ENCODE measurements at places on chromosomes 3 and 15.

DNA sequence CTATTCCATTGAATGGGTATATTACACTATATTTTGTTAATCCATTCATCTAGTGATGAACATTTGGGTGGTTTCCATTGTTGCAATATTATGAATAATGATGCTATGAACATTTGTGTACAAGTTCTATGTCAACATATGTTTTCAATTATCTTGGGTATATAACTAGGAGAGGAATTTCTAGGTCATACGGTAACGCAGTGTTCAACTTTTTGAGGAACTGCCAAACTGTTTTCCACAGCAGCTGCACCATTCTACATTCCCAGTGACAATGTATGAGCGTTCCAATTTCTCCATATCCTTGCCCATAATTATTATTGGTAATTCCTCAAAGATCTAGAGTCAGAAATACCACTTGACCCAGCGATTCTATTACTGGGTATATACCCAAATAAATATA lies 24.1 kb upstream of the RORA start:
- DNase-seq: no peak

GRCh38 chr3:168889666-168890065 lies 773.8 kb downstream of the MECOM start:
- DNase-seq: no peak

DNA sequence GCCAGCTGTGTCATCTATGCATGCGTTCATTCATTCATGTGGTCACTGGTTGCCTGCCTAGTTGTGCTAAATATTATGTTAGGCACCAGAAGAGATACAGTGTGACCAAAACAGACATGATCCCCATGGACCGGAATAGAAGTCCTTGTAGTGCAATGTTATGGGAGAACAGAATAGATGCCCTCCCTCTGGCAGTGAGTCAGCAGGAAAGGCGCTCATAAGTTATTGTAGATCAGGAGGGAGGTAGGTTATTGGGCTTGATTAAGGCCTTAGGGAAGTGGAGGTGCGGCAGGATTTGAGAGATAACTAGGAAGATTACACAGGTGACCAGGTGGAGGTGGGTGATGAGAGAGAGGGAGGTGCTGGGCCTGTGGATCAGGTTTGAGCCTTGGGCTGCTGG lies 5.2 kb downstream of the MCTP2 start:
- no peak for DNase-seq

DNA sequence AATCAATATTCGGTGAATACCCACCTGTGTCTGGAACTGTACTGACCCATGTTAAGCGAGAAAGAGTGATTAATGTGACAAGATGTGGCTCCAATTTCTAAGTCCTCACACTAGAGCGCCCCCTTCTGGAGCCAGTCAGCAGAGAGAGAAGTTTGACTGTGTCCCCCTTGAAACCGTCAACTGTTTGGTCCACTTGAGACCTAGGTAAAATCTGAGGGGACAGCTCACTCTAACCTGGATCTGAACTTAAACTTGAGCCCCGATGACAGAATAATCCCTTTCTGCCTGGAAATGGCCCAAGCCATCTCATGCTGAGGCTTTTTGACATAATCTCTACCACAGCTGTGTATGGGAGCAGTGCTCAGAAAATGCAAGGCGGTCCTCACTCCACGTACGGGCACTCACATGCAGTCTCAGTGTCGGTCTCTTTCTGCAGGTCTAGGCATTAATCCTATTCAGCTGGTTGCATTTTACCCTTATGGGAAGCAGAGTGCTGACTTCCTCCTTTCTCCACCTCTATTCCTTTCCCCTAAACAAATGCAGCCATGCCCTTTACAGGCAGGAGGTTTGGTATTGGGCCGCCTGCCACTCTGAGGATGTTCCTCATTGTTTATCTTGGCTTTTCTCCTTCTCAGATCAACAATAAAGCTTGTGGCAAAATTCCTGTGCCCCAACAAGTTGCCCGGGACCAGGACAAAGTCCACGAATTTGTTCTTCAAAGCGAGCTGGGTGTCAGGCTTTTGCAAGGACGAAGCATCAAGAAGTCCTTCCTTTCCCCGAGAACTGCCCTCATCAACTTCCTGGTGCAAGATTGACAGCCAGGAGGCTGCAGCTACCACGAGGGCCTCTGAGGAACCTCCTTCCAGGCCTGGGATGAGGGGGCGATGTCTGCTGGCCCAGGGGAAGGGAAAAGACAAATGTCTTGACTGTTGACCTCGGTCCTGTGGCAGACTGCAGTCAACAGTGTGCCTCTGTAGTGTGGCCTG lies 47.5 kb upstream of the LIMD1 start:
- no peak for DNase-seq

- DNase-seq: peak; percentile 34
These were observed 982.8 kb downstream of the ROBO1 start for GRCh38 chr3:78785004-78785403.

DNA sequence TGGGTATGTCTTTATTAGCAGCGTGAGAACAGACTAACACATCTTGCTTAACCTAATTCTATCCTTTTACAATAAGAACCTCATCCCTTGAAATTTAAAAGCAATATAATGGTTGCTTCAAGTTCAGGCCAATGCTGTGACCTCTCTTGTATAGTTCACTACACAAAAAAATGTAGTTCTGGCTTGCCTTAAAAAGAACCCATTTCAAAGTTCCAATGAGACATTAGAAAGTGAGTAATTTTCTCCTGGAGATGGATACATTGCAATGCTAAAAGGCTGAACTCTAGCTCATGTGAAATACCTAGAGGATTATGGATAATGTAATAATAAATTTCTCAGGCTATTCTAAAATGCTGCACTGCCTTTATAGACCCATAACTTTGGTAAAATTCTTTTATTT lies 47.8 kb downstream of the ATP13A4 start:
- DNase-seq: no peak

GRCh38 chr3:27699067-27699466 lies 23.1 kb downstream of the EOMES start:
- DNase-seq: no peak

- no peak for DNase-seq
These were observed 118.4 kb downstream of the ADCY5 start for GRCh38 chr3:123330441-123330991.

- no peak for DNase-seq
These were observed 1.6 kb upstream of the PLOD2 start for GRCh38 chr3:146162561-146162960.

DNA sequence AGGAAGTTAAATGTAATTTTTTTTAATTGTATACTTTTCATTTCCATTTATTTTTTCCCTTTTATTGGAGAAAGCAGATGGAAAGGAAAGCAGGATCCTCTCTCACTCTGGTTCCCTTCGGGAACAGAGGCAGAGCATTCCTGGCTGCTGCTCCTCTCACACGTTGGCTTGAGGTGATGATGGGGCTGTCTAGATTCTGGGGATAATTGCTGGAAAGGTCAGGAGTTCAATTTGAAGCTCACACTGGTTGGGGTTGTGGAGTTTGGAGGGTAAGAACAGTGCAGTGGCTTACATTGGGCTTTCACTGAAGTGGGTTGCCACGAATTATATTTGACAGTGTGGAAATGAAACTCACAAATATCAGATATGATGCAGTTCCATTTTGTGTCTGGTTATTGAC lies 57.6 kb downstream of the RARB start:
- DNase-seq: no peak

DNA sequence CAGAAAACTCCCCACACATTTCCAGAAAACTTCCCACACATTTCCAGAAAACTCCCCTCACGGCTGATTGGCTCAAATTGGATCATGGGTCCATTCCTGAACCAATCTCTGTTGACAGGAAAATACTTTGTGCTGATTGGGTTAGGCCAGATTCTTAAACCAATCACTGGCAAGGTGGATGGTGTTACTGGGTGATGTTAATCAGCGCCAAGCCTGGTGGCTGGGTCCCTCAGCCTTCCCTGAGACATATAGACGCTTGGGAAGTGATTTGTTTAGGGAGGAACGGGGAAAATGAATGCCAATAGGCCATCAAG lies 199.4 kb upstream of the UBE2E2 start:
- no peak for DNase-seq

DNA sequence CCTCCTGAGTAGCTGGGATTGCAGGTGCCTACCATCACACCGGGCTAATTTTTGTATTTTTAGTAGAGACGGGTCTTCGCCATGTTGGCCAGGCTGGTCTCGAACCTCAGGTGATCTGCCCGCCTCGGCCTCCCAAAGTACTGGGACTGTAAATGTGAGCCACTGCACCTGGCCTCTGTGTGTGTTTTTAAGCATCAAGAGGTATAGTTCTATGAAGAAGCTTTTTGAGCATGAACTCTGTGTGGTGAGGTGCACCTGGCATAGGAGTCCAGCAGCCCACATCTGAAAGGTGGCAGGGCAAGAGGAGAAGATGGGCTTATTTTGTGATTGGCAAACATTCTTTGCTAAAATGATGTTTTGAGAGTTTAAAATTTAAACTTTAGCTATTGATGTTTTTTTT lies 118.0 kb downstream of the DGKG start:
- DNase-seq: no peak

GRCh38 chr3:65894126-65894525 lies 144.6 kb downstream of the MAGI1 start:
- DNase-seq: no peak

GRCh38 chr3:115512565-115513415 lies 110.5 kb upstream of the GAP43 start:
- DNase-seq: peak; percentile 76

- DNase-seq: no peak
These were observed 45.6 kb downstream of the WNT5A start for GRCh38 chr3:55441499-55441898.

- peak; percentile 39 for DNase-seq
These were observed 6.8 kb upstream of the TRIM69 start for GRCh38 chr15:44729408-44730127.

DNA sequence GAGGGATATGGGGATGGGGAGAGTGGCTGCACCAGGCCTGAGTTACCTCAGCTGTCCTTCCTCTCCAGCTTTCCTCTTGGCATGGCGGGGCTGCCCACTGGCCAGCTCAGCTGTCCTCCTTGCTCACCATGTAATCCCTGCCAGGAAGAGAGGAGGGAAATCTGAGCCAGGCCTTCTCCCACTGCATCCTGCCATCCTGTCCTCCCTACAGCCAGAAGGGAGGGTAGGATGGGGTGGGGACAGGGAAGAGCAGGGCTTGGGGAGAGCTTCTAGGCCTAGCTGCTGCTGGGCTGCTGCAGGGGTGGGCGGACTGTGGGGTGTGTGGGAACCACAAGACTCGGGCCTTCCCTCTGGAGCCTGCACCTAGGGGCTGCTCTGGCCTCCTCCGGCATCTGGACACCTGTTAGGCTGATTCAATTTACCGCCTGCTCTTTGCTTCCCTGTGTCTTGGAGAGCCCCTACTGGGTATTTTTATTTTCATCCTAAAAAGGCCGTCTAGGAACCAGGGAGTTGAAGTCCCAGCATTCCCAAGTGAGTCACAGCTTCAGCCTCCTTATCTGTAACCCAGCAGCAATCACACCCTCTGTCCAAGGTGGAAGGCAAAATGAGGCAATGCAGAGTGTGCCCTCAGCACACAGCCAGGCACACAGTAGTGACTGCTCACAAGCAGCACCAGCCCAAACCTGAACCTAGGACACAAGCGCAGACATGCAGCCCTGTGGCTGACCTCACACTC lies 13.1 kb upstream of the KY start:
- DNase-seq: no peak

DNA sequence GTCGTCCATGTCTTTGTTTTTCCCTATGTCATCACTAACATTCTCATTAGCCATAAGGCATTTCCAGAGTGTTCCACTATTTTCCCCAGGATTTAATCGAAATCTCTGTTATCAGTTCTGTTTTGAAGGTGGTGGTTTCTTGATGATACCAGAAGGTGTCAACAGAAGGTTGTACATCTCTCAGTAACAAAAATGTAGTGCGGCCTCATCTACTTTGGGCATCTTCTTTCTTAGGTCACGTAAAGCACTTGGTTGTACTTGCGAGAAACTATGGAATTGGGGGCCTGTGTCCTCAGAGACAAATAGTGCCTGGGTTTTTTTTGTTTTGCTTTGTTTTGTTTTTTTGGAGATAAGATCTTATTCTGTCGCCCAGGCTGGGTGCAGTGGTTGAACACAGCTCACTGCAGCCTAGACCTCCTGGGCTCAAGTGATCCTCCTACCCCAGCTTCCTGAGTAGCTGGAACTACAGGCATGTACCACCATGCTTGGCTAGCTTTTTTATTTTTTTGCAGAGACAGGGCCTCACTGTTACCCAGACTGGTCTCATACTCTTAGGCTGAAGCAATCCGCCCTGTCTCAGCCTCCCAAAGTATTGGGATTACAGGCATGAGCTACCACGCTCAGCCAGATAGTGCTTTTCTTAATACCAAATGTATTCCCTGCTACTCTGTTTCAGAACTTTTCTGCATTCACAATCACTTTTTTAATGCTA lies 61.2 kb upstream of the FURIN start:
- DNase-seq: no peak

GRCh38 chr3:58237941-58238681 lies 519 bp downstream of the ABHD6 start:
- peak; percentile 27 for DNase-seq

DNA sequence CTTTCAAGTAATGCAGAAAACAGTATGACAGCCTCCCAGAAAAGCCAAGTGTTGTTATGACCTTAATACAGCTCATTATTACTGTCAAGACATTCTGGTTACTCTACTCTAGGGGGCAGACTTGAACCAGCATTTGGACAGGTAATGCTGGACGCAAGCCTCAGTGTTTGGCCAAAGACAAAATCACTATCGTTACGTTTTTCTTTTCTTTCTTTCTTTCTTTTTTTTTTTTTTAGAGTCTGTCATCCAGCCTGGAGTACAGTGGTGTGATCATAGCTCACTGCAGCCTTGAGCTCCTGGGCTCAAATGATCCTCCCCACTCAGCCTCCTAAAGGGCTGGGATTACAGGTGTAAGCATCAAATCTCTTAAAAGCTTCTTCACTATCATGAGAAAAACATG lies 29.4 kb upstream of the TMEM45A start:
- DNase-seq: peak; percentile 59

- DNase-seq: no peak
These were observed 110.3 kb upstream of the HACD2 start for GRCh38 chr3:123695152-123695551.

DNA sequence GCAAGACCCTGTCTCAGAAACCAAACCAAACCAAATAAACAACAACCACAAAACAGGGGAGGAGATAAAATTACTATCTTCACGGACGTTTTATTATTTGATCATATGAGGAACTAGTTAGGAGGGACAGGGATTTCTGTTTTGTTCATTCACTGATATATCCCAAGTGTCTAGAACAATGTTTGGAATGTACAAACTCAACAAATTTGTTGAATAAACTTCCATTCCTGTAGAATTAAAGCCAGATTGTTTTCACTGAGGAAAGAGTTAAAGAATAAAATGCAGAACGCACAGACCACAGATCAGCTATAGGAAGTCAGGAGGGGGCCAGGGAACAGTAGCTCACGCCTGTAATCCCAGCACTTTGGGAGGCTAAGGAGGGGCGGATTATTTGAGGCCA lies 6.5 kb upstream of the STRC start:
- no peak for DNase-seq

DNA sequence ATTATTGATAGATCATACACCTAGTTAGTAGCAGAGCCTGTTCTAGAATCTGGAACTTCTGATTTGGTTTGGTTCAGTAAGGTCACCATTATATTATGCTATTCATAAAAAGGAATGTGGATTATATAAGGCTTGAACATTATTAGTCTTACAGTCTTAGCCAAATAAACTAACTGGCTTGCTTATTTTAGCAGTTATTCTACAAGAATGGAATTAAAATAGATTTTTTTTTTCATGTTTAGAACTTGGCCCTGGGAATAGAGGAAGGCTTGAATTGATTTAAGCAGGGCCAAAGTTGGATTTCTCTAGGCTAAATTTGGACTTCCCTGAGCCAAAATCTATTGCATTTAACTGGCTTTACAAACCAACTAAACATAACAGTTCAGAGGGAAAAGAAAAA lies 24.4 kb downstream of the DTWD1 start:
- DNase-seq: no peak

GRCh38 chr3:158267015-158267414 lies 157.1 kb downstream of the RSRC1 start:
- no peak for DNase-seq

Data from NCI-H1092 treated with DMSO at 0.1 percent for 48 hours (cell line).